ENCODE measurements at places on chromosomes 11 and 22.

- DNase-seq, result no peak
These were observed 359.5 kb upstream of the C11orf87 start for GRCh38 chr11:109062445-109062844.

DNA sequence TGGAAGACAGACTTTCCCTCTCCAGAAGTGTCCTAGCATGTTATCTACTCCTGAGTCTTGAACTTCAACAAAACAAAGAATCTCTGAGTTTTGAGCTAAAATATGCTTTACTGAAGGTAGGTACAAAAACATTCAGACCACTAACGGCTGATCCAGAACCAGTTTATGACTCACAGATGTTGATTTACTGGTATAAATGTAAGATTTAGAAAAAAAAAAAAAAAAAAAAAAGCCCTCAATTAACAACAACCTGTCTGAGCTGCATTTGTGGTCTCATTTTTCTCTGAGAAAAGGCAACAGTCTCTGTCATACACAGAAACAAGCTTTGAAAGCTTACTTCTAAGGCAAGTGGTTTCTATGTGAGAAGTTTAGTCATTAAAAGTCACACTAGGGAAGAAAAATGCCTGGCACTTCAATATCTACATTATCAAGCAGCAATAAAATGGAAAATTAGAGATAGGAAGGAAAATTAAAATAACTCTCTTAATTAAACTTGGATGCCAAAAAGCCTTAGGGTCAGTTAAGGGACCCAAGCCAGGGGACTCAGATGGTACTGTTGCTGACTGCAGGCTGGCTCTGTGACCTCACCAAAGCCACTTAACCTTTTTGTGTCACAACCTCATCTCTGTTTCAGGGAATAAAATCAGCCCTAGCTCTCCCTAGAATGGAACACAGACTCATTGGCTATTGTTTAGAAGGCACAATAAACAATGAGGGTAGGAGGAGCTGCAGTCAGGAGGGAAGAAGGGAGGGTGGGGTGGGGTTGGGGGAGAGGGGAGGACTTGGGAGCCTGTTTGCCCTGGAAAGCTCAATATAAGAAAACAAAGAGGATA is 61.7 kb downstream of the ETS1 start:
- DNase-seq, result no peak

- no peak for DNase-seq
These were observed 950 bp upstream of the LAYN start for GRCh38 chr11:111539426-111540113.

DNA sequence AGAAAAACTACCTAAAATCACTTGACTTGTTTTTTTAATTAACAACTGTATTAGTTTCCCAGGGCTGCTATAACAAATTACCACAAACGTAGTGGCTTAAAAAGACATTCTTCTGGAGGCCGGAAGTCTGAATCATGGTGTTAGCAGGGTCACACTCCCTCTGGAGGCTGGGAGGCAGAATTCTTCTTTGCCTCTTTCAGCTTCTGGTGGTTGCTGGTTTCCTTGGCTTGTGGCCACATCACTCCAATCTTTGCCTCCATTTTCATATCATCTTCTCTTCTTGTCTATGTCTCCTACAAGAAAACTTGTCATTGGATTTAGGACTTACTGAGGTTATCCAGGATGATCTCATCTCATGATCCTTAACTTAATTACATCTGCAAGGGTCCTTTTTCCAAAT is 7.4 kb upstream of the INCENP start:
- DNase-seq, result no peak

DNA sequence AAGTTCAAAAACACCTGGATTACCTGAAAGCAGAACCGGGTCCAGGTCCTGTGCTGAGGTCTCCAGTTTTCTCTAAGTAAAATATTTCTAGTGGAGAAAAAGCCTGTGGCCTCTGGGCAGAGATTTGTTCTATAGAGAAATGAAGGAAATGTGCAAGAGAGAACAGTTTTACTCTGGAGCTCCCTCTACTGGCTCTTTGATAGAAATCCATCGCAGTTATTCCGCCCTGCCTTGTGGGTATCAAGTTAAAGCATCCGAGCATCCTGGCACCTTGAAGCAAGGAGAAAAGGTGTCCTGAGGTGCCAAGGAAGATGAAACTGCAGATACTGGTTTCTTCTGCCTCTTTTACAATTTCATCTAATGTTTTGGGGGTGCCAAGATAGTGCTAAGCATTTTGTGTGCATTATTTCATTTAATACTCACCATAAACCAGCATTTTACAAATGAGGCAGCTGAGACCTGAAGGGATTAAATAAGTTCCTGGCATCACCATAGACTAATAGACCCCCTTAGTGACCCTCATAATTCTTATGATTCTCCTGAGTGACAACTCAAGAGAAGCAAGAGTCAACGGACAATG is 113.1 kb upstream of the HSD17B12 start:
- no peak for DNase-seq

- no peak for DNase-seq
These were observed 57.5 kb upstream of the CD82 start for GRCh38 chr11:44507896-44508445.

DNA sequence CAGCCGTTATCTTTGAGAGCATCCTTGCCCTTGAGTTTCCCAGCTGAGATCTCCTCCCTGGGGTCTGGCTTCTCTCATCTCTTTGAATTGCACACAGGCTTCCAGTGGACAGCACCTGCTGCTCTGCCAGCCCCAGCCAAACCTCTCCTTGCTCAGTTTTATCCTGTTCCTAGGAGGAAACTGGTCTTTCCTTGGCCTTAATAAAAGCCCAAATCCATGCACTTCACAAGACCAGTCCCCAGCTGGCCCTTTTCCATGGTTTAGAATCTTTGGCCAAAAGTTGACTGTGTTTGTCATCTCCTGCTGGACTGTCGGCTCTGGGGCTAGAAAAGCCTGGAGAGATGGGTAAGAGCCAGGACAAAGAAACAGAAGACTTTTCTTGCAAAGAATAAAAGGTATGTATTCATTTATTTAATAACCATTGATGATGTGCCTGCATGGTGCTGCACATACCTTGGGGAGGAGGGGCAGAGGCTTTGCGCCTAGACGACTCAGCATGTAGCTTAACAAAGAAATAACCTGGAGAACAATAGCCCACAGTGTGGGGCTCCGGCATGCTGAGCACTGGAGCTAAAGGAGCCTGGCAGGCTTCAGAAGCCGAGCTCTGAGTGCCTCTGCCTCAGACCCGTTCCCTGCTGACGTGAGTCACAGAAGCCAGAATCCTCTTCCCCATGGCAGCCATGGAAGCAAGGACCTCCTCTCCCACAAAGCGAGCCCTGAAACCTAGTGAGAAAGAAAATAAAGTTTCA is 319.3 kb upstream of the B3GAT1 start:
- DNase-seq, result no peak

DNA sequence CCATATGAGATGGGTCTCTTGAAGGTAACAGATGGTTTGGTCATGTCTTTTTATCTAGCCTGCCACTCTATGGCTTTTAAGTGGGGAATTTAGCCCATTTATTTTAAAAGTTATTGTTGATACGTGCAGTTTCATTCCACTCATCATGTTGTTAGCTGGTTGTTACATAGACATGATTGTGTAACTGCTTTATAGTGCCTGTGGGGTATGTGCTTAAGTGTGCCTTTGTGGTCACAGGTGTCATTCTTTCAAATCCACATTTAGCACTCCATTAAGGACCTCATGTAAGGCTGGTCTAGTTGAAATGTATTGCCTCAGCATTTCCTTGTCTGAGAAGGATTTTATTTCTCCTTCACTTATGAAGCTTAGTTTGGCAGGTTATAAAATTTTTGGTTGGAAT is 263.8 kb upstream of the LUZP2 start:
- no peak for DNase-seq

DNA sequence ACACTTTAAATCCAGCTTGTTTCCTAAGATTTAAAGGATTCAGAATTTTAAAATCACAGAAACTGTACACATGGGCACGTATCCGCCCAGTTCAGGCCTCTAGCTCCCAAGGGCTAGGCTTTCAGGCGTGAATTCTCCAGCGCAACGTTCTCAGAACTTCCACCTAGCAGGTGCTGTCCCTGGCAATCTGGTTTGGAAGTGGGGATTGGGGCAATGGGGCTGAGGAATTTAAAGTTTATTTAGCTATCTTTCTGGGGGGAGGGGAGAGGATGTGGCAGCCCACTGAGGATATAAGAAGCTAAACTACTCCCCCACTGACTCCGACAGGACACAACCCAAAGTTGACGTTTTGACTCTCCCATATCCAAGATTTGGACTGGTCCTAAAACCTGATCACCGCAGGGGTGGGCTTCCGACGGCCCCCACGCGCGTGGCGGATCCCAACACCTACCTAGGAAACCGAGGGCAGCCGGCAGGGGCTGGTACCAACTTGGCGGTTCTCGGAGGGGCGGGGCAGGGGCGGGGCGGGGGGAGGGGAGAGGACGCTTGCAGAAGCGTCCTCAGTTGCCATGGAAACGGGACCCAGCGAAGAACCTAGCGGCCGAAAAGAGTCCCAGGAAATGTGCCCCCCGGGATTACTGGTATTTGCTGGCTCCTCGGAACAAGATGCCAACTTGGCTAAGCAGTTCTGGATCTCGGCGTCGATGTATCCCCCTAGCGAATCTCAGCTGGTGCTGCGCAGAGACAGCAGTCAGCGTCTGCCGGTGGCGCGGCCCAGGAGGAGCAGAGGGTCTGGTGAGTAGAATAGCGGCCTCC is at the start of gene HOATZ:
Gene HOATZ, plus strand, starts transcription at position 563 of the 816 bp plus-strand sequence. Its CDS starts 7 bp downstream, at position 570.
- no peak for DNase-seq

DNA sequence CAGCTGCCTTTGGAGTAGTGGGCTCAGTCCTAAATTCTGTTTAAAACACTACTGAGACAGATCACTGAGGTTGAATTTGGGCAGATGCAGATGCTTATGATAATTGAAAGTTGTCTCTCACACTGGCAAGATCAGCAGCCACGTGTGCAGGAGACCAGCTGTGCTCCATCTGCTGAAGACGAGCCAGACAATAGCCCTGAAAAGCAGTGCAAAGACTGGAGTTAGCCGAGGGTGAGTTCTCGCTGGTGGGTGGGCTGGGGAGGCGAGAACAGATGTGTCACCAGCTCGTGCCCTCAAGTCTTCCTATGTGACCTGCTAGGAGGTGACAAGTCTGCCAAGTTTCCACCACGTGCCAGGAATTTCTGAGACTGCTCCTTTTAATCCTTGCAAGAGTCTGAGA is 661.3 kb upstream of the B3GAT1 start:
- DNase-seq, result no peak

GRCh38 chr22:49930596-49931412 is 12.4 kb downstream of the CRELD2 start:
- peak; percentile 52 for DNase-seq

DNA sequence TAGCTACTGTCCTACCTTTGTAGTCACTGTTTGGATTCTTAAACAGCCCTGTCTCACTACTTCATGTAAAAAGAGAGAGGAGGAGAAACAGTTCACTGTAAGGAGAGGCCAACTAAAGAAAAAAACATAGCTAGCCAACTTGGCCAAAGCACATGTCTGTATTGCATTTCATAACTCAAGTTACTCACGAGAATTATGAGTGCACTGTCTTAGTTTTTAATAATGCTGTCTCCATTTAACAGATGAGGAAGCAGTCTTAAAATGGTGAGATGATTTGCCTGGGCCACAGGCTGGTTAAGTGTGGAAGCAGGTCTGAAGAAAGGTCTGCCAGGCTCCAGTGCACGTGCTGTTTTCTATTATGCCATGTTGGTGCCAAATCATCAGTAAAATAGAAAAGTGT is 104.5 kb downstream of the UVRAG start:
- no peak for DNase-seq

DNA sequence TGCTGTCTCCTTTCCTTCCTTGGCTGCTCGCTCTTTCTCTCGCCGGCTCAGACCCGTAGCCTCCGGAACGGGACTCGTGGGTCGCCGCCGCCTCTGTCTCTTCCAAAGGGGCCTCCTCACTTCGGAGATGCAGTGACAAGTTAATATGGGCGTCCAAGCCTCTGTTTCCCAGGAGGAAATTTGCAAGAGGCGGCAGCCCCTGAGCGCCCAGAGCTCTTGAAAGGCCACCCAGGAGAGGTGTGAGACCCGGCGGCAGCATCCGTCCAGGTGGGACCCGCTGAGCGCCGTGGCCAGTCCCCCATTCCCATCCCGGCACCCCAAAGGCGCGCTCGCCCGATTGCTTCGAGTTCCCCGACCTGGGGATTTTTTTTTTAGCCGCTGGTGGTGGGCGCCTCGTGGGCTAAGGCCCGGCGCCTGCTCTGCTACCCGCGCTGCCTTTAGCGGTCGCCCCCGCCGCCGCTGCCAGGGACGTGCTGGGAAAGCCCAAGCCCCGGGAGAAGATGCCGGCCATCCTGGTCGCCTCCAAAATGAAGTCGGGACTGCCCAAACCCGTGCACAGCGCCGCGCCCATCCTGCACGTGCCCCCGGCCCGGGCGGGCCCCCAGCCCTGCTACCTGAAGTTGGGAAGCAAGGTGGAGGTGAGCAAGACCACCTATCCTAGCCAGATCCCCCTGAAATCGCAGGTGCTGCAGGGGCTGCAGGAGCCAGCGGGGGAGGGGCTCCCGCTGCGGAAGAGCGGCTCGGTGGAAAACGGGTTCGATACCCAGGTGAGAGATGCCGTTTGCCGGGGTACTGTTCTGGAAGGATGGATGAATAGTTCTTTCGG is 772 bp downstream of the NAV2 start:
- DNase-seq, result no peak

DNA sequence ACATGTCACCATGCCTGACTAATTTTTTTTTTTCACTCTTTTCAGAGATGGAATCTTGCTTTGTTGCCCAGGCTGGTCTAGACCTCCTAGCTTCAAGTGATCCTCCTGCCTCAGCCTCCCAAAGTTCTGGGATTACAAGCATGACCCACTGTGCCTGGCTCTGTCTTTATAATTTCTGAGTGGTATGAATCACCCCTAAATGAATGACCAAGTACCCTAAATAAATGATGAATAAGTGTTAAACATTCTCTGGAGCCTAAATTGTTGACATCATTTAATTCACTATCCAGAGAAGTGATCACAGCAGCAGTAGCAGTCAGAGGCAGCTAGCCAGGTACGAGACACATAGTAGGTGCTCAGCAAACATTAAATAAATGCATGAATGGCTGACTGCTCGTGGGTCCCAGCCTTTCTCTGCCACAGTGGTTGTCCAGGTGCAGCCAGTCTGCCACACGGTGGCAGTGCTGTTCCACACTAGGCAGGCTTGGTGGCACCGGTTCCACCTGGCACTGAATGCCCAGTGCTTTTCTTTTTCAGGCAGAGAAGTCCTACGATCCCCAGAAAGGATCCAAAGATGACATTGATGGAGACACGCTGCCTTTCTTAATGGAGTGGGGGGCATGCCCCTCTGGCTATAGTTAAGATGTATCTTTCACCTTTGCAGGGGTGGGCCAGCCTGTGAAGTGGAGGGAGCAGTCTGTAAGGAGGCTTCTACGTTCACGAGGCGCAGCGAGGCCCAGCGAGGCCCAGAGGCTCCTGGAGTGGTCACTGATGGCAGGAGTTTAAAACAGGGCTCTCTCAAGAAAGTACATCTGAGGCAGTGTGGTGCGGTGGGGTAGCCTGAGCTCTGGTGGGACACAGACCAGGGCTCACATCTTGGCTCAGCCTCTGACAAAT is 8.7 kb upstream of the TTC12 start:
- peak; percentile 61 for DNase-seq

- DNase-seq, result peak; percentile 35
These were observed 450 bp downstream of the MAP4K2 start for GRCh38 chr11:64802370-64803157.

GRCh38 chr11:68033708-68034045 is 3.2 kb downstream of the NDUFS8 start:
- no peak for DNase-seq

- DNase-seq, result no peak
These were observed 240.6 kb downstream of the ETS1 start for GRCh38 chr11:128346804-128347203.

All from activated CD4-positive, alpha-beta T cell treated with anti-CD3 and anti-CD28 coated beads for 4 hours (primary cell).